ENCODE measurements at places on chromosomes 3 and 15.

- no peak for DNase-seq
Observed at GRCh38 chr15:96959501-96959900, 629.0 kb downstream of the NR2F2 start.

DNA sequence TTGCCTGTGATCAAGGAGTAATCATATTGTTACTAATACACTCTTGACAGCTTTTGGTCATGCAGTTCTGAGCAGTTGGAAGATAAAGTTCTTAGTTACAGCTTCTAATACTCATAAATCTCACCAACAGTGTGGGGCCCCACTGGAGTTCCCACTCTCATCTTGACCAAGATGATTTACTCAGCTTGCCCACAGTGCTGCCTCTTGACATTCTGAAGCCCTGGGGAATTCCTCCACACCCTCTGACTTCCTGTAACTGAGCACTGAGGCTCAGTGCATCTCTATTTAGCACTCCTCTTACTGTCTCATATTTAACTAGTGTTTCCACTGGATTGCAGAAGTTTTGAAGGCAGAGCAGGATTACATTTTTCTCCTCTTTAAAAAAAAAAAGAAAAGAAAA lies 1.9 kb upstream of the ARL6IP5 start:
- no peak for DNase-seq

GRCh38 chr3:138469874-138470273 lies 35.5 kb downstream of the ESYT3 start:
- no peak for DNase-seq

DNA sequence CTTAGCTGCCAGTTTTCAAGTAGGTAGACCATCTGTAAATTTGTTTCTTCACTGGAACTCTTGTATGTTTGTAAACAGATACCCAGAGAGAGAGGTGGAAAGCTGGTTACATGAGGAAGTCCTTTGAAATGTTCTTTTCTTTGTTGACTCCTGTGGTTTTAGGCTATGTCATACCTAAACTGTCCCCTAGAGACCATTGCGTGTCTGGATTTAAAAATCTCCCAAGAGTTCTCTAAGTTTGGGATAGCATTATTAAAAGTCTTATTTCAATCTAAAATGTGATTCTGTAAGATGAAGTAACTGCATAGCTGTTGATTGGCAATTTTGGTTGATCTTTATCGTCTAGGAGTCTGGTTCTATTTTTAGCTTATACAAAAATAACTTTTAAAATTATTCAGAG lies 127.2 kb downstream of the GHSR start:
- no peak for DNase-seq

GRCh38 chr15:38190501-38190900 lies 62.1 kb upstream of the SPRED1 start:
- DNase-seq, result no peak

DNA sequence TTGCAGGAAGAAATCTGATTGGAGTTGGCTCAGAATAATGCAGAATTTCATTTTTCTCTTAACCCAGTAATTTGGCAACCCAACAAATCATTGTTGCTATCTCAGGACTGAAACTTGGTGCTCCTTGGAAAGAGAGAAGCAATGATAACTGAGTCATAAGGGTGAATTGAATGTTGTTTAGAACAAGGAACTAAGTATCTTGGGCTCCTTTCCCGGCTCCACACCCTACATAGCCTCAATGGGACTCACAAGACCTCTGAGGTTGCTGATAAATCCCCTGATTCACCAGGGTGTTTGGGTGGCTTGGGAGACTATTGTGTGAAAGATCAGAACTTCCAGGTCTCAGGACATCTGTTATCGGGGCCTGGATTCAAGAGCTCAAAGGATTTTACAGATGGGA lies 7.8 kb upstream of the RAB8B start:
- no peak for DNase-seq

DNA sequence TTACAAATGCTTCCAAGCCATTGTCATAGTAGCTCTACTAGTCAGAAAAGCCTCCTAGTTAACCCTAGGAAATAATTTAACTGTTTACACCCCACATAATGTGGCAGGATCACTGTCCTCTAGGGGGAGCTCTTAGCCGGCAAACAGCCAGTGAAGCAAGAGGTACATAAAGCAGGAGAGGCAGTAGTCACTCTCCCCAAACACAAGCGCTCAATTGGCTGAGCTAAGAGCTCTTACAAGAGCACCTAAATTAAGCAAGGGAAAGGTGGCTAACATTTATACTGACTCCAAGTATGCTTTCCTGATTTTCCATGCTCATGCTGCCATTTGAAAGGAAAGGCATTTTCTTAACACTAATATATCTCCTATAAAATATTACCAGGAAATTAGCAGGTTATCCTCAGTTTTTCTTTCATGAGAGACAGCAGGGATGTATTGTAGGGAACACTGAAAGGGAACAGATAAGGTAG lies 37.6 kb downstream of the NCEH1 start:
- no peak for DNase-seq

DNA sequence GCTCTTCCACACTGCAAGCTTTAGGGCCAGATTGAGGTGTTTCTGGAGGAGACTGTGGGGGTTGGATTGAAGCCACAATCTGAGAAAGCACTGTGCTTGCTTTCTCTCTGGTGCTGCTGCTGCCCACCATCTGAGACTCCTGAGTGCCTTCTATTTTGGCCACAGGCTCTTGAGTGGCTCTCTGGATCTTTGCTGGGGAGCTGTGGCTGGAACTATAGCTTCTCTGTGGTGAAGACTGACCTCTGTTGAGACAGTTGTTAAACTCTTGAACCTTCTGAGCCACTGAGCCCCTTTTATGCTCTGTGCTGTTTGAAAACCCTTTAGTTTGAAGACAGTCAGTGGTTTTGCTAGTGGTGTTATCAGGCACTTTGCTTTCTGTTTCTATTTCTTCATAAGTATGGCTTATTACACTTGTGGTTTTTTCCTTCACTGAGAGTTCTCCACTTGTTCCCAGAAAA lies 108.7 kb upstream of the TSPAN3 start:
- DNase-seq, result no peak

DNA sequence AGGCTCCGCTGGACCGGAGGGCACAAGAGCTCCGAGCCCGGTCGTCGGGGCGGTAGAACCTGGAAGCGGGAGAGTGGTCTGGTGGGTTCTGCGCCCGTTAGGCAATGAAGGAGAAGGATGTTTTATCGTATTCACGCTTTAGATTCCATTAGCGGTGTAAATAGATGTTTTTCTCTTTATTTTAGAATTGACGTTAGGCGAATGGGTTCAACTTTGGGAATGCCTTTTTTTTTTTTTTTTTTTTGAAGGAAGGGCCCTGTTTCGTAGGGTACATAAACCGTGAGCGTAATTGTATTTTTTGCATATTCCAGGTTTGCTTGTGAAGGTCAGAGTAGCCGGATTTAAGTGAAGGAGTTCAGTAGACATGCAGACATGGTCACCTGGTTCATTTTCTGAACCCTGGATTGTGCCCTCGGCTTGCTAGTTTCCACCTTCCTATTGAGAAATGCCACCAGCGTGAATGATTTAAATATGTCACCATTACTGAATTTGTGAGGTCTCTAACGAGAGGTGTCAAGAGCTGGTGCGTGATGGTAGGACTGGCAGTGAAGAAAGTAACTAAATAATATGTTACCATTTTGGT lies 808 bp downstream of the RBM6 start:
- DNase-seq, result no peak

DNA sequence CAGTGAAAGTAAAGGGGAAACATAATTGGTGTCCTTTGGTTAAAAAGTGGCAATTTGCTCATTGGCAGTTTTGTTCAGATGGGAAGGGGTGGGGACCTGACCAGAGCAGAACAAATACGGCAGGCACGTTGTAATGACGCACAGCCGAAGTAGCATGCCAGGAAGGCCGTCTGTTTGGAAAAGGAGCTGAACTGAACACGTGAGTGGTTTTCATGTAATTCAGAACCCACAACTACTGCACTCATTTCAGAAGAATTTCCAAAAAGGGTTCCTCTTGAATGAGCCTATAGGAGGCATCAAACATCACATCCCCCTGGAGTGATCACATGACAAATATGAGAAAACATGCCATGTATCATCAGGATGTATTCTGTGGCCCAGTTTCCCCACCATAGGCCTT lies 42.9 kb upstream of the LMCD1 start:
- no peak for DNase-seq

DNA sequence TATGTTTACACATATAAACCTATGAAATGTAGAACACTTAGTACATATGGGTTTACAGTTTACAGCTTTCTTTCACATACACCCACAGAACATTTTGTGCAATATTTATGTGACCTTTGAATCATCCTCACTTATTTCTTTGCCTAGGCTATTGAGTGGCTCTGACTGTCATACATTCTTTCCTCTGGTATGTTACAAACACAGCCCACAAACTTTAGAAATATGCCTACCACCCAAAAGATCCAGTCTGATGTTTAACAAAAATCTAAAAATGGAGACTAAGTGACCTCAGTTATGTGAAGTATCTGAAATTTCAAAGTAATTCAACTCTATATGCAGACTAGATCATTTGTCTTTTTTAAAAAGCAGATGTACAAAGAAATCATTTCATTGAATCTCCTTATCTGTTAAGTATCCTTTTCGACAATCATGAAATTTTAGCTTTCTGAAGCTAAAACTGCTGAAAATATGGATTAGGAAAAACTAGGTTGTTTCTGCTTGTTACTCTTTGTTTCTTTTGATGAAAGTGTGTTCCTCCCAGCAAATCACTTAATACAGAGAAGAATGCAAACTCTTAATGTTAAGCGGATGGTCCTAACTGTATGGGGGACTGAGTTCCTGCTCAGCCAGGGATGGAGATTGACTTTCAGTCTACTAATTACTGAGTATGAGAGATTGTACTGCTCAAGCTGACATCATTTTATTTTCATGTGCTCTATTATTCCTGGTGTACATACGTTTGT lies 27.7 kb downstream of the CCDC54 start:
- DNase-seq, result no peak

GRCh38 chr3:4935347-4935746 lies 43.9 kb upstream of the BHLHE40 start:
- no peak for DNase-seq

GRCh38 chr3:98733812-98734281 lies 29.3 kb upstream of the ST3GAL6 start:
- DNase-seq, result no peak

- no peak for DNase-seq
Observed at GRCh38 chr3:140015741-140016140, 80.8 kb downstream of the CLSTN2 start.

GRCh38 chr15:74146277-74146800 lies 16.0 kb downstream of the ISLR2 start:
- DNase-seq, result no peak

- no peak for DNase-seq
Observed at GRCh38 chr3:73474619-73475018, 150.1 kb downstream of the PDZRN3 start.

DNA sequence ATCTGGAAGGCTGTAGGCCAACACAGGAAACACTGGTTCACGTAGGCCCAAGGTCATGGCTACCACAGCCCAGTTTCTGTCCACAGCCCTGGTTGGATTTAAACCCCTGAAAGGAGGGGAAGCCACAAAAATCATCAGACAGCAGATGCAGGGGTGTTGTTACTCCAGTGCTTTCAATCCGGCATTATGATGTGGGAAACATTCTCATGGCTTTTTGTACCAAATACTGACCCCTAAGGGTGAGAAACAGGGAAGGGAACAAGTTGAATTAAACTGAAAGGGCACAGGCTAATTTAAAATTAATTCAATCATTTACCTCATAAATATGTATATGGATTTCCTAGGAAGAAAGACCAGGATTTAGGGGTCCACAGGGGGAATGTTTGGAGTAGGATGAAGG lies 375.6 kb downstream of the CTNNB1 start:
- no peak for DNase-seq

DNA sequence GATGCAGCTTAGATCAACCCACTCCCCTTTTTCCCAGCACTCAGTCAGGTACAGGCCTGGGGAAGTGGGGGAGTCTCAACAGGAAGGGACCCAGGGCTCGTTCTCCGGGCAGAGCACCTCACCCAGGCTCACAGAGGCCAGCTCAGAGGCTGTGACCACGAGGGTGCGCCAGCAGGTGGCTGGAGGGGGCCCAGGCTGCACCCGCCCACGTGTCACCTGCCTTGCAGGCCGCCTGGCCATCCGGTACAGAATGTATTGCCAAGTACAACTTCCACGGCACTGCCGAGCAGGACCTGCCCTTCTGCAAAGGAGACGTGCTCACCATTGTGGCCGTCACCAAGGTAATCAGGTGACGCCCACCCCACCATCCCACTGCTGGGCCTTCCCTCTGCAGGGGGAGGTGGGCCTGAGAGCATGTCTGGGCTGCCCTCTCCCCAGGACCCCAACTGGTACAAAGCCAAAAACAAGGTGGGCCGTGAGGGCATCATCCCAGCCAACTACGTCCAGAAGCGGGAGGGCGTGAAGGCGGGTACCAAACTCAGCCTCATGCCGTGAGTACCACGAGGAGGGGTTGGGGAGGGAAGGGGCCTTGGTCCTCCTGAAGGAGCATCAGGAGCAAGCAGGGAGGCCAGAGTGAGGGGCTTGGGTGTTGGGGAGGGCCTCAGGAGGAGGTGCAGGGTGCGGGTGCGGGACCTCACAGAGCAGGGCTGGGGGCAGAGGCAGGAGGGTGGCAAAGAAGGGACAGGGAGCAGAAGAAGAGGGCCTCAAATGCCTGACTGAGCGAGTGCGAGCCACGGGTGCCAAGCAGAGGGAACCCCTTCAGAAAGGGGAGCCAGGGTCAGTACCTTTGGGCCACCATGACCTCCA lies 14.0 kb upstream of the LMAN1L start:
- DNase-seq, result no peak

DNA sequence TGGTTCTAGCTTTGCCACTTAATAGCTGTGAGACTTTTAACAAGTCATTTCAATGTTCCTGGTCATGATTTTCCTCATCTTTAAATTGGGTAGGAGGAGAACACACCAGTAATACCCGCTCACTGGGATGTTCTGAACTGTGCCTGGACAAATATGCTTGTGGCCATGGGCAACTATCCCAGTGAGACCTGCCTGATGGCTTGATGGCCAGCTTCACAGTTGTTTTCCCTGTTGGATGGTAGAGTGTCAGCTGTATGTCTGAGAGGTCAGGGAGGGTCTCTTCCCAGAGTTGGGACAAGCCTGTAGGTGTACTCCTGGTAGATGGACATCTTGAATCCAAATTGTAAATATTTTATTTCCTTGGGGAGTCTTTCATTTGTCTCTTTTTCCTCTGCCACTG lies 92.5 kb upstream of the PFN2 start:
- no peak for DNase-seq

- no peak for DNase-seq
Observed at GRCh38 chr3:181253796-181254195, 264.3 kb upstream of the DNAJC19 start.

- no peak for DNase-seq
Observed at GRCh38 chr3:64918989-64919388, 231.2 kb upstream of the ADAMTS9 start.

- DNase-seq, result no peak
Observed at GRCh38 chr3:100063929-100064461, 50.3 kb downstream of the FILIP1L start.

DNA sequence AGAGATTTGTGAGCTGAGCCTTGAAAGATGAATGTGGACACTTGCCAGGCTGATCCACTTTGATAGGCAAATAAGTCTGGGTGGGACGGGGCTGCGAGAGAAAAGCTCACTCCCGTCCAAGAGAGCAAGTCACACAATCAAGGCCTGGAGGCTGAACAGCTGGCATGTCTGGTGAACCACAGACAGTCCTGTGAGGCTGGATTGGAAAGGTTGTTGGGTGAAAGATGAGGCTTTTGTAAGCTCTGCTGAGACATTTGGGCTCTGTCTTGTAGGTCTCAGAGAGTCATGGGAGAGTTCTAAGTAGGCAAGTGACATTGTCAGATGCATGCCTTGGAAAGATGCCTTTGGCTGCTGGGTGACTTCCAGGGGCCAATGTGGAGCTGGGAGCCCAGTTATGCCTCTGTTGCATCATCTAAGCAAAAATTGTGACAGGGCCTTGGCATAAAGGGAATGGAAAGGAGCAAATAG lies 38.5 kb downstream of the RPLP1 start:
- no peak for DNase-seq

GRCh38 chr3:17227472-17227871 lies 342.7 kb downstream of the PLCL2 start:
- DNase-seq, result no peak

All from cardiac septum (tissue), 1 donor.